Stomach (tissue), 19 donors: ENCODE measurements at places on chromosomes 3 and 15. TPM values are rescaled to one million over a fixed set of nuclear protein-coding genes. Genes with fewer than 3 reads are reported as not detected.
A peak's percentile ranks its signal among the peaks of the same experiment; 100 is the strongest.

GOLGA8H gene
- not detected for total RNA-seq

- H3K4me1 ChIP-seq = peaks cover 26% of the 10 kb centered on the region
- H3K36me3 ChIP-seq = no peaks in the 10 kb centered on the region
- H3K4me3 ChIP-seq = no peak overlapping the region
- no peak overlapping the region for H3K27ac ChIP-seq
- DNase-seq = no peak
Measured at GRCh38 chr3:43331381-43331780, 45.0 kb downstream of the SNRK start.

GRCh38 chr3:140091143-140091542, 156.2 kb downstream of the CLSTN2 start:
- no peaks in the 10 kb centered on the region for H3K36me3 ChIP-seq
- no peak overlapping the region for H3K4me3 ChIP-seq
- no peaks in the 10 kb centered on the region for H3K4me1 ChIP-seq
- no peak for DNase-seq

NOX5 gene
- not detected for total RNA-seq

NEK4 gene
- total RNA-seq = 16.9 TPM

SLC2A2 gene
- total RNA-seq = 2.9 TPM

C2CD4A gene
- total RNA-seq = not detected

DNA sequence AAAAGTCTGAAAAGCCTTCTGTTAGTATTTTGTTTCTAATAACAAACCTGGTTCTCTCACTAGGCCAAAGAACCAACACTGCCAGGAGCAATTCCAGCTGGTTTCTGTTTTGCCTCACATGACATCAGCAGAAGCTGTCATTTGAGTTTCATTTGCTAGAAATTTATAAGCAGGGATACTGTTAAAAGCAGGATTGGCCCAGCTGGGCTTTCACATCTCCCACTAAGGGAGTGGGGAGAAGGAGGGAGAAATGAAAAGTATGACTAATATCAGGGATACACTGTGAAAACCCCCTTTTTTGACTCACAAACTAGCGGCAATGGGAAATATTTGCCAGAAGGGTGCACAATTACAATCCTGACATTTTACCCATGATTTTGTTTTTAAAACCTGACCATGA, 5.3 kb downstream of the CCDC80 start:
- H3K36me3 ChIP-seq = no peaks in the 10 kb centered on the region
- no peak overlapping the region for H3K4me3 ChIP-seq
- H3K4me1 ChIP-seq = peaks cover 40% of the 10 kb centered on the region

DNA sequence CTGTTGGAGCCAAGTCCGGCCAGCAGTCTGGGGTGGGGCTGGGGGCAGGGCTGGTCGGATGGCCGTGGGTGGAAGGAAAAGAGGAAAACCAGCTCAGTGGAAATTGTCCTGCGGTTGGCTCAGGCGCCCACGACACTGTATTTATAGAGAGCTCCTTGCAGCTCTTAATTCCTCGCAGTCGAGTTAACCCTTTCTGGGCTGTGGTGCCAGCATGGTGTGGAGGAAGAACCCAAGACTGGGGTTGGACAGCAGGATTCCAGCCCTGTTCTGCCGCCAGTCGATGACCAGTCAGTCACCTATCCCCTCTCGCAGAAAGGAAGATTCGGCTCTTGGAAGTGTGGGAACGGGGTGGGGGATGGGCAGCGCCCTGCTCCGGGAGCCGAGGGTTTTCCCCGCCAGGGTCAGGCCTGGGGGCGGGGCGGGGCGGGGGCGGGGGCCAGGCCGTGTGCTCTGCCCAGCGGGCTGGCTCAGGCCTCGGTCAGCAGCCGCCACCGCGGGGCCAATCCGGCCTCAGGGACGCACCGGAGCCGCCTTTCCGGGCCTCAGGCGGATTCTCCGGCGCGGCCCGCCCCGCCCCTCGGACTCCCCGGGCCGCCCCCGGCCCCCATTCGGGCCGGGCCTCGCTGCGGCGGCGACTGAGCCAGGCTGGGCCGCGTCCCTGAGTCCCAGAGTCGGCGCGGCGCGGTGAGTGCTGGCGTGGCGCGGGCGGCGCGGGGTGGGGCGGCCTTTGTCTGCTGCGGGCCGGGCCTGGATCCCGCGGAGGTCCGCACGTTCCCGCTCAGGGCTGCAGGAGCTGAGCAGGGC, at the start of gene CD276:
Gene CD276, plus strand, starts transcription at position 607 of the 804 bp plus-strand sequence. CDS start 15,257 bp downstream, outside the sequence.
- peak within 1 kb of the TSS; percentile 83 for H3K27ac ChIP-seq
- peaks cover 42% of the 10 kb centered on the region for H3K4me1 ChIP-seq
- no peaks in the 10 kb centered on the region for H3K36me3 ChIP-seq
- DNase-seq = peak; percentile 80
- H3K27me3 ChIP-seq = peaks cover 23% of the 10 kb centered on the region

DNA sequence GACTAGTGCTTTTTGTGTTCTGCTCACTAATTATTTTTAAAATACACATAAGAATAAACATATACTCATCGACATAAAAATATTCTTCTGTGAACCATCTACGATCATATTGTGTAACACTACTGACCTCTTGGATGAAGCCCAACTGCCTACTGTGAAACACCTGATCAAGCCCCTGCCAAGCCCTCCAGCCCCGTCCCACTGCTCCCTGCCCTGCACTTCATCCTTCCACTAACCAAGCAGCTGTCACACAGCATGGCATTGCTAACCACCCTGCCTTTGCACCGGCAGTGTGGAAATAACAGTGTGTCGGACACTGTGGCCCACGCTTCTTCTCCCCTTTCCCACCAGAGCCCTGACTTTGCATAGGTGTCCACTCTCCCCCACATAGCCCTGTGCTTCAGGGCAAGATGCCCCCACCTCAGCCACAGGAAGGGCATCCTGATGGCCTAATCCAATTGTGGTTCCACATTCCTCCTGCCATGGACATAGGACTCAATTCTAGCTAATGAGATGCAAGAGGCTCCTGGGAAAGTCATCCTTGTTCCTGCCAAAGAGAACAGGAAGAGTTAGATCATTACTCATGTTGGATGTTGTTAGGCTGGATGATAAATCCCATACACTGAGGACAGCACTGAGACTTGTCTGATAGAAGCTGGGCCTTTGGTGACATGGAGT, 35.0 kb upstream of the ARID3B start:
- H3K4me3 ChIP-seq = no peak overlapping the region
- peaks cover 4% of the 10 kb centered on the region for H3K36me3 ChIP-seq
- no peaks in the 10 kb centered on the region for H3K27me3 ChIP-seq
- DNase-seq = no peak
- no peaks in the 10 kb centered on the region for H3K4me1 ChIP-seq

- no peak for DNase-seq
- H3K27ac ChIP-seq = no peak overlapping the region
- no peaks in the 10 kb centered on the region for H3K36me3 ChIP-seq
- H3K4me3 ChIP-seq = no peak overlapping the region
- H3K4me1 ChIP-seq = peaks cover 16% of the 10 kb centered on the region
Measured at GRCh38 chr3:58623961-58624360, 42.6 kb downstream of the FAM3D start.

GRCh38 chr3:161266731-161267150, 45.6 kb downstream of the NMD3 start:
- H3K36me3 ChIP-seq = peaks cover 7% of the 10 kb centered on the region
- no peak for DNase-seq
- H3K4me1 ChIP-seq = peaks cover 13% of the 10 kb centered on the region
- H3K27ac ChIP-seq = no peak overlapping the region
- H3K4me3 ChIP-seq = no peak overlapping the region

- no peak overlapping the region for H3K27ac ChIP-seq
- H3K4me1 ChIP-seq = no peaks in the 10 kb centered on the region
- H3K36me3 ChIP-seq = no peaks in the 10 kb centered on the region
- H3K27me3 ChIP-seq = no peaks in the 10 kb centered on the region
- H3K4me3 ChIP-seq = no peak overlapping the region
Measured at GRCh38 chr3:104564045-104564643, 802.6 kb upstream of the ALCAM start.

GPR27 gene
- 2.8 TPM for total RNA-seq

- H3K27me3 ChIP-seq = no peaks in the 10 kb centered on the region
- no peak overlapping the region for H3K4me3 ChIP-seq
- H3K36me3 ChIP-seq = no peaks in the 10 kb centered on the region
- DNase-seq = no peak
- no peaks in the 10 kb centered on the region for H3K4me1 ChIP-seq
Measured at GRCh38 chr3:134833453-134834163, 38.5 kb downstream of the EPHB1 start.
